ENCODE measurements at places on chromosomes 11 and 22.

DNA sequence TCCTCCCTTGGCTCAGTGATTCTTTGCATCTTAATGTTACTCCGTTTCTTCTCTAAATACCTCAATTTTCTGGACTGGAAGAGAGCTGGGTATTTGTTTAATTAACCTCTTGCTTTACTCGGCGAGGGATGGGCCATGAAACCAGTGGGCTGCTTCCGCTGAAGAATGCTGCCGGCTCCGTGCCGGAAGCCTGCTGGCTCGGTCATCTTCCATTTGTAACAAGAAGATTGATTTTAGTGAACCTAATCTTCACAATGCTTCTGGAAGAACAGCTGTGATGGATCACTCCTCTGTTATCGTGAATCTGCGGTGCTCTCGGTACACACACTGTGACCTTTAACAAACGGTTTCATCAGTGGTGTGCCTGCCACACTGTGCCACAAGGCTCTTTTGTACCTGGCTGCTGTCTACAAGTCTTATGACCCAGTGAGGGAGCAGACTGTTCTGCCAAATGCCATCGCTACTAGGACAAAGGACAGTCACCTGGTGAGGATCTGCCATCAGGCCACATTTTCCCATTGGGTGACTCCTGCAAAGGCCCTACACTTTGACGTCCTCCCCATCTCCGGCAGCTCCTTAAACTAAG, 25.3 kb upstream of the PARVB start:
- H3K27ac ChIP-seq, result no peak overlapping the region
- H3K4me3 ChIP-seq, result no peak overlapping the region
- no peaks in the 10 kb centered on the region for H3K4me1 ChIP-seq
- H3K36me3 ChIP-seq, result peaks cover 4% of the 10 kb centered on the region
- no peaks in the 10 kb centered on the region for H3K27me3 ChIP-seq

DNA sequence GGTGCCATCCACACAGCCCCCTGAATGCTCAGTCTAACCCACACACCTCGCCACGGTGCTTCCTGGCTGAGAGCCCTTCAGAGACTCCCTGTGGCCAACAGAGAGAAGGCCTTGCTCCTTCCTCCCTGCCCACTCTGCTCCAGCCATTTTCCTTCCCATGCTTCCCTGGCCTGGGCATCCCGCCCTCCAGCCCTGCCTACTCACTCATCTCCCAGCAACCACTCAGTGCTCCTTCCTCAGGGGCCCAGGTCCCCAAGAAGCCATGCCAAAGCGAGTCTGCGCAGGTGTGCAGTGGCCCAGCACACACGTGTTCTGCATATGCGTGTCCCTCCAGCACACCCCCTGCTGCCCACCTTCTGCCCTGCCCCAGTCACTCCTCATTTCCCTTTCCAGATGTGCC, 56.4 kb downstream of the NECTIN1 start:
- no peaks in the 10 kb centered on the region for H3K36me3 ChIP-seq
- H3K4me1 ChIP-seq, result no peaks in the 10 kb centered on the region
- DNase-seq, result no peak
- no peaks in the 10 kb centered on the region for H3K27me3 ChIP-seq
- H3K4me3 ChIP-seq, result no peak overlapping the region

GRCh38 chr11:73425108-73425507, 48.9 kb downstream of the RELT start:
- DNase-seq, result peak; percentile 20
- H3K4me3 ChIP-seq, result no peak overlapping the region
- no peaks in the 10 kb centered on the region for H3K27me3 ChIP-seq
- H3K36me3 ChIP-seq, result no peaks in the 10 kb centered on the region
- no peaks in the 10 kb centered on the region for H3K4me1 ChIP-seq

DNA sequence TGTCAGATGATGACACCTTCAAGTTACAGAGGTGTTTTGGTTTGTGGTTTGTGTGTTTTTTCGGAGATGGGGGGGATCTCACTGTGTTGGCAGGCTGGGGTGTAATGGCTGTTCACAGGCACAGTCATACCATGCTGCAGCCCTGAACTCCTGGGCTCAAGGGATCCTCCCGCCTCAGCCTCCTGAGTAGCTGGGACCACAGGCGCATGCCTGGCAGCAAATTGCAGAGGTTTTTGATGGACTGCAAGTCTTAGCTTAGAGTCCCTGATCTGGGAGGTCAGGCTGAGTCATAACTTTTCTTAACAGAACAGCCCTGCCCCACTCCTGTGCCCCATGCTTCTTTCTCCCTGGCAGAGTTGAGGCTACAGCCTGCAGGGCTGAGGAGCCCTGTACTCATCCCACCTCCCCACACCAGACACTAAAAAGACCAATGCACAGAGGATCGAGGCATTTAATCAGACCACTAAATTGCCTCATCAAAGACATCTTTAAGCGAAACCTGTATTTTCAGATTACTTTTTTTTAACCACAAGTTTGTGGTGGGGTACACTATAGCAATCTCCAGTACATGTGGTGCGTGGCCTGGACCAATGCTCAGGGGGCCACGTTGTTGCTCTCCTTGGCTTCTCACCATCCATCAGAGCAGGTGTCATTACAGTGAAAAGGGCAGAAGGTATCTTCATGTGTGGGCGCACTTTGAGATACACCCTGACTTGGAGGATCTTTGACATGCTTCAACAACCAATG, 17.1 kb upstream of the ADORA2A start:
- H3K36me3 ChIP-seq, result no peaks in the 10 kb centered on the region
- DNase-seq, result no peak
- H3K27ac ChIP-seq, result no peak overlapping the region
- H3K4me3 ChIP-seq, result no peak overlapping the region
- no peaks in the 10 kb centered on the region for H3K27me3 ChIP-seq

- no peak overlapping the region for H3K27ac ChIP-seq
- no peak overlapping the region for H3K4me3 ChIP-seq
- H3K4me1 ChIP-seq, result no peaks in the 10 kb centered on the region
- DNase-seq, result no peak
- H3K36me3 ChIP-seq, result no peaks in the 10 kb centered on the region
These were observed 53.3 kb downstream of the SMIM38 start for GRCh38 chr11:69209038-69209350.

DNA sequence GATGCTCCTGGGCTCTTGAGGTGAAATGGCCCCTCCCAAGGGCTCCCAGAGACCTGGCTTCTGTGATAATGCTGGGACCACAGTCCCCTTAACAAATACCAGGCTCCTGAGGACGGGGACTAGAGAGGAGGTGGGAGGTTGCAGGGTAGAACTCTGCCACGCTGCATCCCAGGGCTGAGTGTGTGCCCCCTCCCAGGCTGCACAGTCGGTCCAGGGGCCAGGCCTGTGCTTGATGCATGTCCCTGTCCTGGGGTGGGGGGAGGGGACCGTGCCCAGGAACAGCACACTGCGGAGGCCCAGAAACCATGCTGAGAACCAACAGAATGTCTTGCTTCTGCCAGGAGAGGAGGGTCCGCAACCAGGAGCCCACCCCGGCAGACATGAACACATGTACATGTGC, 9.3 kb downstream of the CSF2RB start:
- no peaks in the 10 kb centered on the region for H3K4me1 ChIP-seq
- DNase-seq, result no peak
- no peak overlapping the region for H3K27ac ChIP-seq
- H3K4me3 ChIP-seq, result no peak overlapping the region
- H3K27me3 ChIP-seq, result no peaks in the 10 kb centered on the region
- H3K36me3 ChIP-seq, result no peaks in the 10 kb centered on the region

DNA sequence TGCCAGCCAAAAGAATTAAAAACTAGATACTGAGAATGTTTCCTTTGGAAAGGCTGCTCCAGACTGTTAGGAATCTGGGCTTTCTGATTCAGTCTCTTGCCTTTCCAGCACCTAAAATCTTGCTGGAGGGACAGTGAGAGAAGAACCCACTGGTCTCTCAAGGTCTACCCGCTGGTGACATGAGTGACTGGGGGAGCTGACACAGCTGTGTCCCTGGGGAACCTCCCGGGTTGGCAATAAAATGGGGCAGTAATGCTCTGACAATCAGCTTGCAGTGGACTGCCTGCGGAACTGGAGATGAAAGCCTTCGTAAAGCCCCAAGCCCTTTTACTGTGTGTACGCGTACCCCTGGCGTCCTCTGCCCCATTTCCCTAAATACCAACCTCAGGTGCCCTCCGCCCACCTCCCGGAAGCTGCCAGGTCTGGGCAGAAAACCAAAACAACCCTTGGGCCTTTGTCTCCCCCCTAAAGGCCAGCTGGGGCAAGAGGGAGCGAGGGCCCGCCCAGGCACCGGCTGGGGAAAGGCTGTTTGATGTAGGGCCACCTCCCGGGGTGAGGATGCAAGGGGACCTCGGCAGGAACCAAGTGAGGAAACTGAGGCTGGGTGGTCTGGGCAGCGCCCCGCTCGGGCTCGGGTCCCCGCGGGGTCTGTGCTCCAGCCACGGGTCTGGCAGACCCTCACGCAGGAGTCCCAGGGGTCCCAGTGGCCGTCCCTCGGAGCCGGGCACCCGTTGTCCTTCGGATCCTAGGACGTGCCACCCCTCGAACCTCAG, 741 bp downstream of the CARS1 start:
- DNase-seq, result peak; percentile 54
- H3K27me3 ChIP-seq, result no peaks in the 10 kb centered on the region
- no peaks in the 10 kb centered on the region for H3K36me3 ChIP-seq
- H3K27ac ChIP-seq, result peak overlapping the region; percentile 66
- peak overlapping the region; percentile 97 for H3K4me3 ChIP-seq
- H3K4me1 ChIP-seq, result peaks cover 6% of the 10 kb centered on the region

DNA sequence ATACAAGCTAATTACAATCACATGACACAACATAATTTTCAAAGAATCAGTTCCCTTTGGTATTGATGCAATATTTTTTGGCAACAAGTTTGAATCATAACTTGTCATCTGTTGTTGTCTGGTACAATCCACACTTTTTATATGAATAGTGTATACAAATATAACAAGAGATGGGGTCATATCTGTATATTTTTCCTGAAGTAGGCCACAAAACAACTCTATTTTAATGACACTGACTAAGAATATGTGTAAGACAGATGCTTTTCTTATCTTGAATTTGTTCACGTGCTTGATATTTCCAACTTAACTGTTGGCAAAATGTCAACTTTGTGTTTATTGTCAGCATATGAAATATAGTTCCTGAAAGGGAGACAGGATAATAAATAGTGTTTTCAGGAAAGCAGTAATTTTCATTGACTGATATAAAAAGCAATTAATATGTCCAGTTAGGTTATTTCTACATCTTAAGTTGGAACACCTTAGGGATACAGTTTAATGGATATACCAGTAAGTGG, 27.9 kb downstream of the NOX4 start:
- H3K27me3 ChIP-seq, result no peaks in the 10 kb centered on the region
- no peak overlapping the region for H3K27ac ChIP-seq
- DNase-seq, result no peak
- H3K36me3 ChIP-seq, result no peaks in the 10 kb centered on the region
- no peaks in the 10 kb centered on the region for H3K4me1 ChIP-seq

- H3K4me3 ChIP-seq, result no peak overlapping the region
- no peak overlapping the region for H3K27ac ChIP-seq
- no peaks in the 10 kb centered on the region for H3K27me3 ChIP-seq
- no peaks in the 10 kb centered on the region for H3K36me3 ChIP-seq
- H3K4me1 ChIP-seq, result no peaks in the 10 kb centered on the region
These were observed 27.2 kb downstream of the SYN3 start for GRCh38 chr22:33030923-33031525.

DNA sequence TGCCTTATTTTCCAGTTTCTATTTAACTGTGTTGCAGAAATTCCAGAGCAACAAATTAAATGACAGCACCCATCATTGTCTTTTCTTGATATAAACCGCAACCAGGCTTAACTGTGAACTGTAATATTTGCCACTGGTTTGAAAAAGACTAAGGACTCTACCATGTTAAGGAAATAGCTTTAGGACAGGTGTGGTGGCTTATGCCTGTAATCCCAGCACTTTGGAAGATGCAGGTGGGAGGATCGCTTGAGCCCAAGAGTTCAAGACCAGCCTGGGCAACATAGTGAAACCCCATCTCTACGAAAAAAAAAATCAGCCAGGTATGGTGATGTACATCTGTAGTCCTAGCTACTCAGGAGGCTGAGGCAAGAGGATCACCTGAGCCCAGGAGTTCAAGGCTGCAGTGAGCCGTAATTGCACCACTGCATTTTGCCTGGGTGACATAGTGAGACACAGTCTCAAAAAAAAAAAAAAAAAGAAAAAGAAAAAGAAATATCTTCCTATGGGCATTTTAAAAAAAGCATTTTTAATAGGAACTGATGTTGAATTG, 28.8 kb downstream of the HIRA start:
- H3K36me3 ChIP-seq, result peaks cover 4% of the 10 kb centered on the region
- no peaks in the 10 kb centered on the region for H3K4me1 ChIP-seq
- H3K27ac ChIP-seq, result no peak overlapping the region

DNA sequence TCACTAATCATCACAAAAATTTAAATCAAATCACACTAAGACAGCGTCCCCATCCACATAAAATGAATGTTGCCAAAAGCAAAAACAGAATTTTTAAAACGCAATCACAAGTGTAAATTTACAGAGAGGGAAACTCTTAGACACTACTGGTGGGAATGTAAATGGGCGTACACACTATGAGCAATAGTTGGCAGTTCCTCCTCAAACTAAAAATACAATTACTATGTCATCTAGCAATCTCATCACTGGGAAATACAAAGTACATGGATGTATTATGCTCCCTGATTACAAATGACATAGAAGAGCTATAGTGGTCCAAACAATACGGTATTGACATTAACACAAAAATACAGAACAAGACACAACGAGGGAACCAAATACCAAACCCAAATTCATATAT, 8.7 kb upstream of the RGL4 start:
- H3K4me1 ChIP-seq, result no peaks in the 10 kb centered on the region
- DNase-seq, result no peak
- H3K27ac ChIP-seq, result no peak overlapping the region
- no peak overlapping the region for H3K4me3 ChIP-seq

GRCh38 chr22:19955241-19956128, 13.9 kb upstream of the TXNRD2 start:
- no peak overlapping the region for H3K27ac ChIP-seq
- H3K36me3 ChIP-seq, result no peaks in the 10 kb centered on the region
- H3K4me3 ChIP-seq, result no peak overlapping the region
- H3K27me3 ChIP-seq, result no peaks in the 10 kb centered on the region

- no peak overlapping the region for H3K4me3 ChIP-seq
- peak; percentile 72 for DNase-seq
- H3K36me3 ChIP-seq, result no peaks in the 10 kb centered on the region
These were observed 25.1 kb downstream of the KIAA1671 start for GRCh38 chr22:24977370-24978221.

DNA sequence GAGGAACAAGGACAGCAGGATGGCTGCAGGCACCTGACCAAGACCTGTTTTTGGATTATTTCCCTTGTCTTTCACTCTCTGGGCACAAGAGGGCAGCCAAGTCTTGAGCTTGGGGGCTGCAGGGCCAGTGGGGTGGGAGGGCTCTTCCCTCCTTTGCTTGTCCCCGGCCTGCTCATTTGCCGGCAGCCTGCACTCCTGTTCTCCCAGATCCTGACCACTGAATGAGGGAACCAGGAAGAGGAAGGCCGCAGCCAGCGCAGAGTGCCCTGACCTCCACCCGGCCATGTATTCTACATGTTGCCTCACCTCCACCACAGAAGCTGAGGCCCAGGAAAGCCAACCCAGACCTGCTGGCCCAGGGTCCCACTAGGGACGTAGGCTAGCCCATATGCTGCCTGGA, 15.5 kb upstream of the NNMT start:
- no peaks in the 10 kb centered on the region for H3K36me3 ChIP-seq
- DNase-seq, result peak; percentile 59
- H3K4me1 ChIP-seq, result no peaks in the 10 kb centered on the region
- no peaks in the 10 kb centered on the region for H3K27me3 ChIP-seq

Measured in colonic mucosa (tissue), 4 donors.